ENCODE measurements at places on chromosomes 3 and 15. TPM values are rescaled to one million over a fixed set of nuclear protein-coding genes. Genes with fewer than 3 reads are reported as not detected.

DNA sequence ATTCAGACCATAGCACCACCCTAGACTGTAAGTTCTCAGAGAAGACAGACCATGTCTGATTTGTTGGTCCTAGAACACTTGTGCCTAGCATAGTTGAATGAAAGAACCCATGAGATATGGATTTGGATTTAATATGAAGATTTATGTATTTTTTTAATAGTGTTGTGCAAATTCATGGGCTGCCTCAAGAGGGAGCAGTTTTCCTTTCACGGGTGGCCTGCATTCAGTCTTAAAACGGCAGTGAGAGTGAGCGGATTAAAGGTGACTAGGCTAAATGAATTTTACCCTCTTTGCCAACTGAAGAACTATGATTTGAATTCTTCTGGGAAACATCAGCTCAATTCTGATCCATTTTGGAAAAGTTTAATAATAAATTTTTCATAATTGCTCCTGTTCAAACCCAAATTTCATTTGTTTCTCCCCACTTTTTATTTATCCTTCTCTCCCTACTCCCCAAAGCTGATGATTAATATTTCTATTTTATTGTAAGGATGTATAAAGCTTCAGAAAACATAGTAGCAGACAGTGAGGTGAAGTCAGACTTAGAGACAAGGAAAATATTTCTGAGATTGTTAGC lies 67.3 kb downstream of the MORC1 start:
- no peak overlapping the region for H3K4me3 ChIP-seq
- no peaks in the 10 kb centered on the region for H3K27me3 ChIP-seq
- H3K36me3 ChIP-seq, result no peaks in the 10 kb centered on the region
- DNase-seq, result peak; percentile 59
- H3K4me1 ChIP-seq, result no peaks in the 10 kb centered on the region
- no peak overlapping the region for H3K27ac ChIP-seq

- peaks cover 12% of the 10 kb centered on the region for H3K27me3 ChIP-seq
- DNase-seq, result no peak
- H3K4me3 ChIP-seq, result no peak overlapping the region
- no peaks in the 10 kb centered on the region for H3K4me1 ChIP-seq
Observed at GRCh38 chr15:66598095-66598815, 32.5 kb upstream of the LCTL start.

DNA sequence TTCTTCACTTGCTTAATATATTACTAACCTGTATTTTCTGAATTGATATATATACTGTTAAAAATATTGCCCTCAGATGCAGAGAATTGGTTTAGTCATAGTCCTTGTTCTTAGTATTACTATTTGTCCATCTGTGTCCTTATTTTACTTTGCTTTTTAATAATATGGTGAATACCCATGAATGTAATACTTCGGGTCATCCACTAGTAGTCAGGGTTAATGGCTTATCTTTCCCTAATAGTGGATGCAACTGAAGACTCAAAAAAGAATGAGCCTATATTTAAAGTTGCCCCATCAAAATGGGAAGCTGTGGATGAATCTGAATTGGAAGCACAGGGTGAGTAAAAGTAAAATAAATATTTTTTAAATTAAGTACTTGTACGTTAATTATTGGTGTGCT lies 36.5 kb downstream of the U2SURP start:
- H3K27ac ChIP-seq, result no peak overlapping the region
- no peaks in the 10 kb centered on the region for H3K4me1 ChIP-seq
- peaks cover 45% of the 10 kb centered on the region for H3K36me3 ChIP-seq
- H3K4me3 ChIP-seq, result no peak overlapping the region

- H3K4me1 ChIP-seq, result peaks cover 42% of the 10 kb centered on the region
- H3K27ac ChIP-seq, result no peak overlapping the region
- DNase-seq, result no peak
- no peaks in the 10 kb centered on the region for H3K36me3 ChIP-seq
- H3K4me3 ChIP-seq, result no peak overlapping the region
Observed at GRCh38 chr15:52008698-52009434, 10.2 kb upstream of the MAPK6 start.

DNA sequence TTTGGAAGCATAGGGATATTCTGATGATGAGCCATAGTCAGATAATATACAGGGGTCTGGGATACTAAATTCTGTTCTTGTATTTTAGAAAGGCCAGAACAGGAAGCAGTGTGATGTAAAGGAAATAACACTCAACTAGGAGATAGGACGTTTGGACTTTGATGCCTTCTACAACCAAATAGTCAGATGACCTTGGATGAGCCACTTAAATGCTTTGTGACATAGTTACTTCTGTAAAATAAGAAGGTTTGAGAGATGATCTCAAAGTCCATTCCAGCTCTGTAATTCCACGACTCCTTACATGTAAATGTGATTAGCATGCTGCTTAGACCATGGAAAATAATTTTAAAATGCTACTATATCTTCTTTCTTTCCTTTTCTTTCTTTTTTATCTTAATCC lies 29.5 kb upstream of the CCDC54 start:
- no peak overlapping the region for H3K27ac ChIP-seq
- no peaks in the 10 kb centered on the region for H3K4me1 ChIP-seq
- H3K4me3 ChIP-seq, result no peak overlapping the region
- DNase-seq, result no peak
- H3K36me3 ChIP-seq, result no peaks in the 10 kb centered on the region
- no peaks in the 10 kb centered on the region for H3K27me3 ChIP-seq

DNA sequence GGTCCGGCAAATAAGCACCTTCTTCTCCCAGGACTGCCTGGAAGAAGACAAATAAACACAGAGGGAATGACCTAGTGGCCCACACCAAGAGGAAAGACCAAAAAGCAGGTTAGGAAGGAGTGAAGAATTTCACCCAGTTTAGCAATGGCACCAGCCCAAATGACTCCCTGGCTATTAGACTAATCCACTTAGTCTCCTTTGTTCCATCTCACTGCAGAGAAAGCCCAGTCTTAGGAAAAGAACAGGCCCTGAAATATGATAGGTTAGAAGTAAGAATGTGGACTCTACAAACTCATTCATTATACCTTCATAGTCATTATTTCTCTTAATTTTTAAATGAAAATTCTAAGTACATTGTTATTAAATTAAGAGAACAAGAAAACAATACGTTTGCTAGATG lies 23.2 kb downstream of the SERPINI2 start:
- H3K27ac ChIP-seq, result no peak overlapping the region
- DNase-seq, result no peak
- H3K27me3 ChIP-seq, result no peaks in the 10 kb centered on the region
- H3K4me1 ChIP-seq, result no peaks in the 10 kb centered on the region
- H3K36me3 ChIP-seq, result no peaks in the 10 kb centered on the region
- H3K4me3 ChIP-seq, result no peak overlapping the region

DNA sequence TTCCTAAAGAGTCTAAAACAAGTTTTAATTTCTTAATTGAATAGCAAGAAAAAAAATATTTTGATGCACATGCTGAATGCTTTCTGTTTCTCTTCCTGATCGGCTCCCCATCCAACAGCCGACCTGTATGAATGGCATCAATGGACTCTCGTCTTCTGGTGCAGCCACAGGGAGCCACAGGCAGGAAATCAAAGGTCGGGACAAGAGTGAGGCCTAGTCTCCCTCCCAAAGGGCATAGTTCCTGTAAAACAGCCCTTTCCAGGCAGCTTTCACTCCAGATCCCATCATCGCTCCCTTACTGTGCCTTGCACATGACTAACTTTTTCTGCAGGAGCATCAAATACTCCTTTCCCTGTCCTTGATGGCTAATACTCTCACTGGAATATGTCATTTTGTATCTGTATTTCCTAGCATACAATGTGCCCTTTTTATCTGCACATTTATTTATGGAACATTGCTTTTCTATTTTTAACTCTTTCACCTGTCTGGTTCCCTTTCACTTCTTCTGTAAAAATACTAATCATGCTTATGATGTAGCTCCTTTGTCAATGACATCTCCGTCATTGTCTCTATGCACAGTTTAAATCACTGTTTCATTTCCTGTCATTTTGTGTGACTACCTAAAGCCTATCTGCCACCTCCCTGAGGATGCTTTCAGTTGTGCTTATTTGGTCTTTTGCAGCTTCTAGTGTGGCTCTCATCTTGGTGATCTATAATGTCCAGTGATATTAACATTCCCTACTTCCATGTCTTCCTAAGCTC lies 326.2 kb downstream of the CTNNB1 start:
- no peak for DNase-seq
- H3K4me3 ChIP-seq, result no peak overlapping the region
- H3K27me3 ChIP-seq, result no peaks in the 10 kb centered on the region
- H3K4me1 ChIP-seq, result no peaks in the 10 kb centered on the region
- H3K27ac ChIP-seq, result no peak overlapping the region

The ERICH6 gene
- total RNA-seq, result not detected

The TNFSF10 gene
- 0.25 TPM for total RNA-seq

DNA sequence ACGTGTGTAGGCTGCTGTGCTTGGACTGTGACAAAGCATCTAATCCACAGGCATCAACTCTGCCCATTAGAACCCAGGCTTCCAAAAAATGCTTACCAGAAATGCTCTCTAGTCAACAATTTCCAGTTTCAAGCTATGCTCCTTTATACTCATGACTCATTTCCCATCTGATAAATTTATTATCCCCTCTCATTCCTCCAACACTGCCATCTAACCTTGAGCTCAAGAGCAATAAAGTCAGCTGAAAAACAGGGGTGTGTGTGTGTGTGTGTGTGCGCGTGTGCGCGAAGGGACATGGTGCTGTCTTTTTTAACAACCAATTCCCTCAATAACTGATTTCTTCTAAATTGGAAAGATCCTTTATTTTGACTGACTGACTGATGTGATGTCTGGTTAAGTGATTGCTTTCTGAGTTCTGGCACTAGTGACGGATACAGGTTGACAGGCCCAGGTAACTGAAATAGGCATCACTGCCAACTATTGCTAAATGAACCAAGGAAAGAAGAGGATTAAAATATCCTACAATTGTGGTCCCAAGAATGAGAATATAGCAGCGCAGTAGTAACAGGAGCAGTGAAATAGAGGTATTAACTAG lies 405.5 kb downstream of the ZNF385D start:
- H3K4me3 ChIP-seq, result no peak overlapping the region
- no peak overlapping the region for H3K27ac ChIP-seq
- no peak for DNase-seq
- no peaks in the 10 kb centered on the region for H3K4me1 ChIP-seq

The MUSTN1 gene
- not detected for total RNA-seq

- H3K4me3 ChIP-seq, result no peak overlapping the region
- peaks cover 6% of the 10 kb centered on the region for H3K4me1 ChIP-seq
Observed at GRCh38 chr3:53027254-53027844, 18.5 kb downstream of the SFMBT1 start.

DNA sequence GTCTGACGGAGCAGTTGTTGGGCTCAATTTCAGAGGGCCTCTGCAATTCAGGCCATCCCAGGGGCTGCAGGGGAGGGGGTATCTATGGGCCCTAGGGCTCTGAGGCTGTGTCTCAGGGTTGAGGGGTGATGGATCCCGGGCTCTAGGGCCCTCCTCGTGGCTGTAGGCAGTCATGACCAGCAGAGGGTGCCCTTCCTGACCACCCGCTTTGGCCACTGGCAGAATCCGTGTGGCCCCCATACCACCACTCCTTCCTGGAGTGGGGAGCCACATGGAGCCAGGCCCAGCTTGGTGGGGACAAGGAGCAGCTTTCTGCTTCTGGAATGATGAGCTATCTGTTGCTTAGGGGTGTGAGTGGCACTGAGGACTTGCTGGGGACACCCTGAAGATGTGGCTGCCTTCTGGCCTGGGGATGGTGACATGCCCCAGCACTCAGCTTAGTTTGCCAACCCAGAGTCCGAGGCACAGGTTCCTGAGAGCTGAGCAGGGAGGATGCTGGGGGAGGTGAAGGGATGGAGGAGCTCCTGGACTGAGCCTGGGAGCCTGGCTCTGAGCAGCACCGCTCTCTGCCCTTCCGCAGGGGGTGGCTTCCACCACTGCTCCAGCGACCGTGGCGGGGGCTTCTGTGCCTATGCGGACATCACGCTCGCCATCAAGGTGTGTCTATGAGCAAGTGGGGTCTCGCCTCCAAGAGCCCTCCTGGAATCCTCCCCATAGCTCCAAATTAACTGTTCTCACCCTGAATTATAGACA lies 20.2 kb downstream of the HDAC11 start:
- peak; percentile 41 for DNase-seq
- H3K27ac ChIP-seq, result no peak overlapping the region
- H3K27me3 ChIP-seq, result no peaks in the 10 kb centered on the region
- peaks cover 26% of the 10 kb centered on the region for H3K4me1 ChIP-seq

- H3K27ac ChIP-seq, result no peak overlapping the region
- no peaks in the 10 kb centered on the region for H3K36me3 ChIP-seq
- no peak overlapping the region for H3K4me3 ChIP-seq
- no peaks in the 10 kb centered on the region for H3K4me1 ChIP-seq
- no peaks in the 10 kb centered on the region for H3K27me3 ChIP-seq
Observed at GRCh38 chr3:12935861-12936830, 94.8 kb upstream of the RPL32 start.

- DNase-seq, result no peak
- H3K4me1 ChIP-seq, result peaks cover 13% of the 10 kb centered on the region
Observed at GRCh38 chr3:71124048-71124447, 459.5 kb downstream of the FOXP1 start.

DNA sequence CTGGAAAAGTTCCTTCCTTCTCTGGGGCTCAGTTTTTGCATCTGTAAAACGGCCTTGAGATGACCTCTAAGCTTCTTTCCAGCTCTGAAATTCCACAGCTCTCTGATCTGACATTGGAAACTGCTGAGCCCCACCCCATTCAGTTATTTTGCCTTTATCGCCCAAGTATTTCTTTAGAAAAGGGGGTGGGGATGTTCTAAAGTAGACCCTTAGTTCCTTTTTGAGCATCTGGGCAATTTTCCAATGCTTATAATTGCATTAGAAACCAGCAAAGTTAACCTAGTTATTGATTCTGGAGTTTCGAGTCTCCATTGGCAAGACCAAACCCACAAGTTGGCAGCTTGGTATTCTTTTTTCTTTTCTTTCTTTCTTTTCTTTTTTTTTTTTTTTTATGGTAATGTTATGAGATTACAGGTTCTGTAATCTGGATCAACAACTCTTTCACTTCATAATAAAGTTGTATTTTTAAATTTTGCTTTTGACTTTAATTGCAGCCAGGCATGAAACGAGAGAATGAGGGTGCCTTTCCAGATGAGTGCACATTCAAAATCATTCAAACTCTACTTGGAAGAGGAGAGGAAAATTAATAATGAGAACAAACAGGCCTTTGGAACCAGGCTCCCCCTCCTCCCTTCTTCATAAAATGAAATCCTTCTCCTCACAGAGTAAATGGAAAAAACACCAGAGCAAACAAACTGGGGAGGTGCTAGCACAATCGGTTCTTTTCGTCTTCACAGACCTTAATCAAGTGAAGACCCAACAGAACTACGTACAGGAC lies 76.8 kb upstream of the LRIG1 start:
- H3K36me3 ChIP-seq, result no peaks in the 10 kb centered on the region
- no peaks in the 10 kb centered on the region for H3K4me1 ChIP-seq
- no peak overlapping the region for H3K4me3 ChIP-seq
- no peak overlapping the region for H3K27ac ChIP-seq
- H3K27me3 ChIP-seq, result no peaks in the 10 kb centered on the region

DNA sequence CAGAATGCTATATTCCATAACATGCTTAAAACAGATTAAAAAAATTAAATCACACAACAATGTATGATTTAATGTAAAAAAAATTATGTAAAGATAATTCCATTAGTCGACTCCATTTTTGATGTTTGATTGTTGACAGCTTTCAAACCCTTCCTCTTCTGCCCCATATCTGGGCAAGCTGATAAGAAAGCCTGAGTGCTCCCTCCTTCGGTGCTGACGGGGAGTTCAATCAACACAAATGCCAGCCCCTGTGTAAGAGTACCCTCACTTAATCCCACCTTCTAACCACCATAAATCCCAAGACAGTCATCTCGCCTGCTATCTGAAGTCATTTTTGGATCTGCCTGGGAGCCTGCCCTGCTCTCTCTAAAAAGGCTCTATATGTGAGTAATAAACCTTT lies 59.8 kb upstream of the IP6K2 start:
- H3K4me3 ChIP-seq, result no peak overlapping the region
- H3K4me1 ChIP-seq, result no peaks in the 10 kb centered on the region
- H3K36me3 ChIP-seq, result peaks cover 72% of the 10 kb centered on the region
- no peak for DNase-seq
- H3K27ac ChIP-seq, result no peak overlapping the region

The FBLN2 gene
- total RNA-seq, result not detected

The CCDC33 gene
- not detected for total RNA-seq

All from MCF 10A (cell line).